ENCODE measurements at places on chromosomes 11 and 22.

- DNase-seq = no peak
Observed at GRCh38 chr11:43072096-43072495, 239.7 kb upstream of the API5 start.

- DNase-seq = no peak
Observed at GRCh38 chr11:68446046-68446725, 14.4 kb upstream of the PPP6R3 start.

DNA sequence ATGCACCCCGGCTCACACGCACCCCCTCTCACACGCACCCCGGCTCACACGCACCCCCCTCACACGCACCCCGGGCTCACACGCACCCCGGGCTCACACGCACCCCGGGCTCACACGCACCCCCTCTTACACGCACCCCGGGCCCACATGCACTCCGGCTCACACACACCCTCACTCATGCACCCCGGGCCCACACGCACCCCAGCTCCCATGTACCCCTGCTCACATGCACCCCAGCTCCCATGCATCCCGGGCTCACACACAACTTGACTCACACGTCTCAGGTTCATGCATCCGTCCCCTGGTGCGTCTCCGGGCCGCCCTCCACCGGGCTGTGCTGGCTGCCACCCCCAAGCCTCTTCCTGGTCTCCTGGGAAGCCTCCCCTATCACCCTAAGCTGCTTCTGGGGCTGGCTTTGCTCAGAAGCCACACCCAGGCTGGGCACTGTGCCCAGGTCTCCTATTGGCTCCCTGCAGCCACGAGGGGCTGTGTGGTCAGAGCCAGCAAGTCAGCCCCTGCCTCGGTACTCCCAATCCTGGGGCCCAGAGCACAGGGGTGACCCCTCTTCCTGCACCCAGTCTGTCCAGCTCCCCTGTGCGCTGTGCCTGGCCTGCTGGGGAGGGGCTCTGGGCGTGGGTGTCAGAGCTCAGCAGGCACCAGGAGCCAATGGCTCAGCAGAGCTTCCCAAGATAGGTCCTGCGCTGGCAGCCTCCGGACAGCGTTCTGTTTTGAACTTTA, 16.9 kb downstream of the TSPAN4 start:
- no peak for DNase-seq

- no peak for DNase-seq
Observed at GRCh38 chr11:1707751-1708150, 10.8 kb downstream of the KRTAP5-6 start.

GRCh38 chr22:23547818-23548500, 32.1 kb downstream of the IGLL1 start:
- DNase-seq = no peak

GRCh38 chr11:11940551-11940950, 67.9 kb downstream of the DKK3 start:
- DNase-seq = no peak

DNA sequence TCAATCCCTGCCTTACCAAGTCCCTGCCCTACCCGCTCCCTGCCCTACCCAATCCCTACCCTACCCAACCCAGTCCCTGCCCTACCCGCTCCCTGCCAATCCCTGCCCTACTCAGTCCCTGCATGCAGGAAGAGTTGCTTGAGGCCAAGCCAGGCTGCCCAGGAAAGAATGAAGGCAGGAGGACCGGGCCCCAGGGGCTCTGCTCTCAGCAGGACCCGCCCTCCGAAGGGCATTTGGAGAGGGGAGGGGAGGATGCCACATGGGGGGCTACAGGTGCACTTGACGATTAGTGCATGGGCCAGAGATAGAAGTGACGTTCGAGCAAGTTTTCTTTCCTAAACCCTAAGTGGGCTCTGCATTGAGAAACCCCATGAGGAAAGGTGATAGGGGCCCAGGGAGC, 581.2 kb downstream of the TBC1D22A start:
- no peak for DNase-seq

DNA sequence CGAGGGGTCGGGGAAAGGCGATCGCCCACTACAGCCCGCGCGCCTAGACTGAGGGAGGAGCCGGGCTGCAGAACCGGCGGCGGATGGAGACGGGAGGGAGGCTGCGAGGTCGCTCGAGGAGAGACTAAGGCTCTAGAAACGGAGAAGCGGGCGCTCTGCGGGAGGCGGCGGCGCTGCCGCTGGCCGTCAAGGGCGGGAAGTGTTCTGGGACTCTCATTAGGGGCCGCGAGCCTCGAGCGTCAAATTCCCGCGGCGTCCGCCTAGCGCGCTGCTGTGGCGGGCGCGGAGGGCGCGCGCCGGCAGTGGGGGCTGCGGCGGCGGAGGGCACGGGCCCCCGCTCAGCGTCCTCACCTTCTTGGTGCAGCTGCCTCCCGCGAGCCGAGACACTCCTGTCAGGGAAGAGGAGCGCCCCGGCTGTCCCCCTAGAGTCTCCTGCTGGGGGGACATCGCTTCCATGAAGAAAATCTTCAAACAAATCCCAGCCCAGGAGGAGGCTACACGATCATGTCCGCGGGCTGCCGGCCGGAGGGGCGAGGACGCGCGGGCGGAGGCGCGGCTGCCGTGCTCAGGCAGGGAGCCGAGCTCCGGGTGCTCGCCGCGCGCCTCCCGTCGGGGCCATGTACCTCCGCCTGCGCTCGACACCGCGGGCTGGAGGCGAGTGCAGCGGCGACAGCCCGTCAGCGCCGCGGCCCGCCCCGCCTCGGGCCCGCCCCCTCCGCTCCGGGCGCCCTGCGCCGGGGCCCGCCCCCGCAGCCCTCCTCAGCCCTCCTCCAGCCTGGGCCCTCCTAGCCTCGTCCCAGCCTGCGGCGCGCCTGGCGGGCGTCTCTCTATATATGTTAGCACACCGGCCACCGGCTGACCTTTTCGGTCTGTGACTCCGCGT, at the start of gene ARHGAP20:
Gene ARHGAP20 (minus strand): TSS at position 662 of the 883 bp plus-strand sequence. CDS start 206 bp downstream, at position 456.
- no peak for DNase-seq

DNA sequence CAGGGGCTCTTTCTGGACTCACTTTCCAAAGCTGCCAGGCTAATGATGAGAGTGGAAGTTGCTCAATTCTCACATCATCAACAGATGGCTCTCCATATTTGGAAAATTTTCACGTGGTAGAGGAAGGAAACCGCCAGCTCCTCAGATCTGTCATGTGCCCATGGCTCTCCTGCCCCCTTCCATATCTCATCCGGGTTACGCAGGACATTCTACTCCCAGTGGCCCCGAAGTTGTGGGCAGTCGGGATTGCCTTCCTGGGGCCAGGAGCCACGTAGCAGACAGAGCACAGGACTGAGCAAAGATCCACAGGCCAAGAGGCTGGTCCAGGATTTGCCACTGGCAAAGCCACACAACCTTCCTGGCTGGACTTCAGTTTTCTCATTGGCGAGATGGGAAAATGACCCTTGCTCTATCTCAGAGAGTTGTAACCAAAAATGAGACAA, 38.8 kb downstream of the RPUSD4 start:
- peak; percentile 82 for DNase-seq

DNA sequence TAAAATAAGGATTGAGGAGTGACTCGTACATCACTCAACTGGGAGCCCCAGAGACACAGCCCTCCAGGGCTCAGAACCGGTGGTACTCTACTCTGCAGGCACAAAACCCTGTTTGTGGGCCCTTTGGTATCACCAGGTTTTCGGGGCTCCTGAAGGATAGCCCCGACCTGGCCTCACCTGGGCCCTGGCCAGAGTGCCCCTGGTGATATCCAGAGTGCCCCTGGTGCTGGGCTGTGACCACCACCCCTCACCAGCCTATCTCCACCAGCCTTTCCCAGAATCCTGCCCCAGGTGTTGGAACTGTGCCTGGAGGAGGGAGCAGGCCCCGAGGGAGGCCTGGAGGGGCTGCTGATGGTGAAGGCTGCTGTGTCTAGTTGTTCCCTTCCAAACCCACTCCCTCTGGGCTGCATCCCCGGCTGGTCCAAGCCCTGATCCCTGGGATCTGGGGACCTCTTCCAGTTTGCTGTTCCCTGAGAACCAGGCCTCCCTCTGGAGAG, 2.2 kb upstream of the GGT5 start:
- no peak for DNase-seq

DNA sequence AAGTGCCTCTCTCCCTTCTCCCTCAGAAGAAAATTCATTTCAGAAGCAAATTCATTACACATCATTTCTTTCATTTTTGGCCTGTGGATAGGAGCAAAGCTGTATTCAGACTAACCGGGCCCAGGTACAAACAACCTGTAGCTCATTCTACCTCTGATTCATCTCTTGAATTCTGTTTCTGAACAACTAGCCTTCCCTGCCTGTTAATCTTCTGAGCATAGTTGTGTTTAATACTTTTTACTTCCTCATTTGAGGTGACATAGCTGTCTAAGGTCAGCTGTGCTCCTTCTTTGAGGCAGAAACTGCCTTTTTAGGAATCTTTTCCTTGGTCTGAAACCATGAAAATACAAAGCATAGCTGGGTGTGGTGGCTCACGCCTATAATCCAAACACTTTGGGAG, 12.6 kb upstream of the IL18BP start:
- DNase-seq = no peak

DNA sequence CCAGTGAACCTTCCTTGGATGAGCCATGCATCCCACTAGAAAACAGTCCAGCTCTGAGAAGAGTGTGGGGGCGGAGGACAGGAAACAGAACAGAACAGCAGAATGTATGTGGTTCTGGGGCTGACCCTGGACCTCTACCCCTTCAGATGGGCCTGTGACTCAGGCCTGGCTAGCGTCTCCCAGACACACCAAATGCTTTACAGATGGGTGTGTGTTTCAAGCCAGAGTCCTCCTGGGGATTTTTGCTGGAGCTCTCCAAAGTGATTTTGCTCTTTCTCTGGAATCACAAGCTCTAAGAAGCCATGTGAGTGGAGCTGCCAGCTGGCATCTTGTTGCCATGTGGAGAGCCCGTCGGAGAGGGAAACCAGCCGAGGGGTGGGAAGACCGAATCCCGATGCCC, 13.2 kb upstream of the C1QTNF4 start:
- peak; percentile 83 for DNase-seq

DNA sequence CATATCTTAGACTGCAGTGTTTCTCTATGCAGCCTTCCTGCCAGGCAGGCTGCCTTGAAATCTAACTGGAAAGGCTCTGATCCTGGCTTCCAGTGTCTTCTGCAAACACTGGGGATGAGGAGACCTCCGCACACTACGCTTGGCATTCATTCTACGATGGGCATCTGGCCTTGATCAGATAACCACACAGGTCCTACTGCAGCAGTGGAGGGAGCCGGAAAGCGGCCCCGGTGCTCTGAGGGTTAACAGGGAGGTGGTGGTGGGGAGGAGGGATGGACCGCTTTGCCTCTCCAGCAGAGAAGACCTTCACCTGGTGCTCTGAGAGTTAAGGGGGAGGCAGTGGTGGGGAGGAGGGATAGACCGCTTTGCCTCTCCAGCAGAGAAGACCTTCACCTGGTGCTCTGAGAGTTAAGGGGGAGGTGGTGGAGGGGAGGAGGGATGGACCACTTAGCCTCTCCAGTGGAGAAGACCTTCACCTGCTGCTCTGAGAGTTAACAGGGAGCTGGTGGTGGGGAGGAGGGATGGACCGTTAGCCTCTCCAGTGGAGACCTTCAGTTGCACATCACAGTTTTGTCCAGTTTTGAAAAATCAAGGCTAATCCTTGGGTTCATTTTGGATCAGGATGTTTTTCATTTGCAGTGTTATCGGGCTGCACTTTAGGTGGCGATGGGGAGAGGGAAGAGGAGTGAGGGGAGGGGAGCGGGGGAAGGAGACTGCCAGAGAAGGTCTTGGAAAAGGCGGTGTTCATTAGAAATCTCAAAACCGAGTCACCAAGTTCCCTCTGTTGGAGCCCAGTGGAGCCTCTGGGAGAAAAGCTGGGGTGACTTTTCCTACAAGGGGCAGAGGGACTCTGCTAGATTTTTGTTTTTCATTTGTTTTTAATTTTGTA, 5.6 kb downstream of the GAL start:
- no peak for DNase-seq

GRCh38 chr11:39363571-39363970, 2095.9 kb downstream of the LRRC4C start:
- DNase-seq = no peak

- DNase-seq = no peak
Observed at GRCh38 chr11:69702769-69703452, 911 bp downstream of the FGF19 start.

DNA sequence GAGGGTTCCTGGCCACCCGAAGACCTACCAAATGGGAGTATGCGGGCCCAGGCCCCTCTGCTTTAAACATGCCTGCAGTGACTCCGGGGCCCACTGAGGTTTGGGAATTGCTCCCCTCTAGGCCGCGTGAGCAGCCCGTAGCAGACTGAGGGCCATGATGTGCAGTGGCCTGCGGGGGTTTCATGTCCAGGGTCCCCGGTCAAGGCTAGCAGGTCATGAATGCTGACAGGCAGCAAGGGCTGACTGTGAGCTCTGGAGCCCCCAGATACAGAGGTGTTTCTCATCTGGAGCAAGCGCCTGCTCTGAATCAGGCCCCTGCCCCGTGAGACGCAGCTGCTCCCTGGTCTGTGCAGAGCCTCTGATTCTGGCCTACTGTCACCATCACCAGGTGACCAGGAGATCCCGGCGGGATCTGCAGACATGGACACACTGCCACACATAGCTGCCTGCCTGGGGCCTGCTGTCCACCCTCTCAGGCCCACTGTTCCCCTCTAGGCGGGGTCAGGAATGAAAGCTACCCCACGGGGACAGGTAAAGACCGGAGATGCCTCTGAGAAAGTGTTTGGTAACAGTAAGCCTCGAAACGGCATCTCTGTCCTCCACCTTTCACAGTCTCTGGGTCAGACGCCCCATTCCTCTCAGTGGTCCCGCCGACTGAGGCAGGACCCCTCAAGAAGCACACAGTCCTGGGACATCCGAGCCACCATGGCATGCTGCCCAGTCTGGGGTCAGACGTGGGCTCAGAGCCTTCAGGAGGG, 73.3 kb downstream of the PARVB start:
- no peak for DNase-seq

GRCh38 chr11:43376065-43376464, 17.3 kb downstream of the TTC17 start:
- DNase-seq = no peak

DNA sequence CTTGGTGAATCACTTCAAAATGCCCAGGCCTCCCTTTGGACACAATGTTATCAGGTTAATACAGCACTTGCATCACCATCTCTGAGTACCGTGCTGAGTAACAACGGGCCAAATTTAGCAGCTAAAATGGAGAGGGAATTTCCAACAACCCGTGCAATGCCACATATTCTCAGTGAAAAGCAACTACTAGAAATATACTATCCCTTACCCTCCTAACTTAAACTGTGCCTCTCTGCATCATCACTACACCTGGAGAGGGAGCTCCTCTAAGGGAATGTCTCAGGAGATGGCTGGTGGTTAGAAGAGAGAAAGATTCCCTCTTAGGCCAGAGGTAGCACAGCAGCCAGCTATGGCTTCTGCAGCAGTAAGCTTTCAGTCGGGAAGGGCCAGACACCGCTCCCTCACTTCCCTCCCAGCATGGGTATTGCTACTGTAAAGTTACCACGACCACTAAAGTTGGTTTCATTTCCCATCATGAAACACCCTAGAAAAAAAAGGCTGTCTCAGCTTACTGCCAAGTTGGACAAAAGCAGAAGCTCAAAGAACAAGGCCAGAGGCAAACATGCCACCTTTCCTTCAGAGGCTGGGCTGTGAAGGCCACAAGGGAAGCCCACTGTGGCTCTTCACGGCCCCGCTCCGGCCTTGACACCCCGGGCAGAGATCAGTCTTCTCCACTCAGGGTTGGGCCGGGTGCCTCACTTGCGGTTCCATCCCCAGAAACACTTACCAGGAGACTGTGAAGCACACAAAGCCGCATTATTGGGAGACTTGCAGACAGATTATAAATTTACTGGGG, 3.9 kb downstream of the MAML2 start:
- no peak for DNase-seq

Data from GM04504 (cell line).